GF-D8 (cell line): ENCODE measurements at places on chromosomes 12 and 14.
A peak's percentile ranks its signal among the peaks of the same experiment; 100 is the strongest.

DNA sequence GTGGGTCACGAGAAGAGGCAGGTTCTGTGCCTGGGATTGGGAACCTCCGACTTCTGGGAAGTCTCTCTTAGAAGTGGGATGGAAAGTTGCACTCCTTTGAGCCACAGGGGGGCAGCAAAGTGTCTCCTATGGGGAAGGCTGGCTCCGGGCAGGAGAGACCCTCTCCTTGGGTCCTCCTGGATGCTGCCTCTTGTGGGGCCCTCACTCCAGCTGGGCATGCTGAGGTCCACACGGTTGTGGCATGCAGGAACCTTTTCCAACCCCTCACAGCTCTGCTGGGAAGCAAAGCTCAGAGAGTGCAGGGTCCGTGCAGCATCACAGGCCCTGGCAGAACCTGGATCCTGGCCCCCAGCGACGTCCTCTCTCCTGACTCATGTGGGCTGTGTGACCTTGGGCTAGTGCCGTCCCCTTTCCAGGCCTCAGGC lies 17.4 kb downstream of the SDSL start:
- DNase-seq: no peak

DNA sequence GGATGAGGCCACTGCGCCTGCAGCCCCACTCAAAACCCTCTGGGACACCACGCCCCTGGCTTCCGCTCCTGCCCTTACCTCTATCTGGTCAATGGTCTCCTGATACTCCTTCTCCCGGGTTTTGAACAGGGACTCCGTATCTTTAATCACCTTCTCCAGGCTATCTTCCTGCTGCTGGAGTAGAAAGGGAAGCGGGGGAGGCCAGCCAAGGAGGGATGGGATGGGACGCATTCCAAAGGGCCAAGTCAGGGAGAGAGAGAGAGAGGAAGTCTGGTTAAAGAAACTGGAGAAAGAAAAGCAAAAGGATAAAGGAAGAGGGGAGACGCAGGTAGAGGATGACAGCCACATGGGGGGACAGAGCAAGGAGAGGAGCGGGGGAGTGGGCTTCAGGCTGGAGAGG lies 7.9 kb downstream of the IFFO1 start:
- no peak for DNase-seq

DNA sequence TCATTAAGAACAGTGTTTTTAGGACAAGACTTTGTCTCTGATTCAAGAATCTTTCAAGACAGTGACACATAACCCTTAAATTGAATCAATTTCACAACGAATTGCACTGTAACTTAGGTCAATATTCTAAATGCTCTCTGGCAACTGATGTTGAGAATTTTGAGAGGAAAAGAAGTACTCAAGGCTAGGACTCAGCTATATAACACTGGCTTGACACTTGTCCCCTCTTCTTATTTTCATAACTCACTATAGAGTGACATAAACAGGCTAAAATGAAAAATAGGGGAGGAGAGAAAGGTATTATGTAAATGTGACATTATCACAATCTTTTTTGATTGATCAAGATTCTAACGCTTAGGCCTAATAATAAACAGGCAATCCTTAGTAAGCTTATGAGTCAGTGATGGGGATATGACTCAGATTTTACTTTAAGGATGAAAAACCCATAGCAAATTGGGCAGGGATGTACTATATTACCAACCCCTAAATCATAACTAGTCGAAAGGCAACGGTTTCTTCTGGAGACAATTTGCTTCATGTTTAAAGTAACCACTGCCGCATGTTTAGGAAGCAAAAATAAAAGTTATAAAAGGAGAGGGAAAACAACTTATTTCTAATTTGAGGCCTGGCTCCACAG lies 10.9 kb downstream of the BTG1 start:
- no peak for DNase-seq

GRCh38 chr12:14853961-14854360 lies 10.6 kb upstream of the ART4 start:
- no peak for DNase-seq

- no peak for DNase-seq
Measured at GRCh38 chr12:79451365-79451764, 239.4 kb downstream of the PAWR start.

DNA sequence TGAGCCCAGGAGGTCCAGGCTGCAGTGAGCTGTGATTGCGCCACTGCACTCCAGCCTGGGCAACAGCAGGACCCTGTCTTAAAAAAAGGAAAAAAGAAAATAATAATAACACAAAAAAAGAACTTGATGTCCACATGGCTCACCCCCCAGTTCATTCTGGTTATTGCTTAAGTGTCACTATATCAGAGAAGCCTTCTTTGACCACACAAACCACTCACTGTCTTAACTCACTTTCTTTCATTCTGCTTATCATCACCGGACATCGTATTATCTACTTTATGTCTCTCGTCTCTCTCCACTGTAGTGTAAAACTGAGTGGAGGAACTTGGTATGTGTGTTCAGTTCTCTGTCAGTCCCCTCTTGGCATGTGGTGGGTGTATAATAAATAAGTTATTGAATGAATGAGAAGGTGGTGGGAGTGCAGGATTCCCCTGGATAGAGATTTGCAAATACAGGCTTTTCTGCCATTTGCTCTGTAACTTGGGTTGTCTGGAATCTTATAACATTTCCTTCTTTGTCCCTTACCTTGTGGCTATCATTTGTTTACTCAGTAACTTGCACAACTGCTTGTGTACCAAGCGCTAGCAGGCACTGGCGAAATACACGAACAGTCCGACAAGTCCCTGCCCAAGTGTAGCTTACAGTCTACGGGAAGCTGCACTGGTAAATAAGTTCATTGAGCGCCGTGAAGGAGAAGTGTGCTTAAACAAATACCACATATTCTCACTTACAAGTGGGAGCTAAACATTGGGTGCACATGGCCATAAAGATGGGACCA lies 86.6 kb upstream of the TRAF3 start:
- peak; percentile 57 for DNase-seq

- no peak for DNase-seq
Measured at GRCh38 chr12:101086490-101087135, 123.4 kb downstream of the SLC5A8 start.

- no peak for DNase-seq
Measured at GRCh38 chr12:11822081-11822834, 172.8 kb downstream of the ETV6 start.

DNA sequence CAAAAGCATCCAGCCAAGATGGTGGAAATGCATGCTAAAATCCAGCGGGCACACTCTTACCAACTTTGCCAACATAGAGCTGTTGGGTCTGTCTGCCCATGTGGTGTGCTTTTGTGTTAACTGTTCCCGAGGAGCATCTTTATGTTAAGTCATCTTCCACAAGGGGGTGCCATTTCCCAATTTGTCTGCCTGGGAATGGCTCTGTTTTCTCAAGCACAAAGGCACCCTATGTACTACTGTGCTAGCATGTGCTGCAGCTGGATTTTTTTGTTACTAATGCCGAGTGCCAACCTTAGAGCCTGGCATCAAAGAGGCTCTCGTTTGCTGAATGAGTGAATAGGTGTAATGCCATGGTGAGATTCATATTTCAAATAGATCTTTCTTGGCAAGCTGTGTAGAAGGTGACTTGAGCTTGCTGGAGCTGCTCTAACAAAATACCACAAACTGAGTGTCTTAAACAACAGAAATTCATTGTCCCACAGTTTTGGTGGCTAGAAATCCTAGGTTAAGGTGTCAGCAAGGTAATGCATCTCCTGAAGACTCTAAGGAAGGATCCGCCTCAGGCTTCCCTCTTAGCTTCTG lies 74.3 kb downstream of the TRHDE start:
- peak; percentile 2 for DNase-seq

- DNase-seq: no peak
Measured at GRCh38 chr12:105831372-105831771, 307.4 kb downstream of the NUAK1 start.

DNA sequence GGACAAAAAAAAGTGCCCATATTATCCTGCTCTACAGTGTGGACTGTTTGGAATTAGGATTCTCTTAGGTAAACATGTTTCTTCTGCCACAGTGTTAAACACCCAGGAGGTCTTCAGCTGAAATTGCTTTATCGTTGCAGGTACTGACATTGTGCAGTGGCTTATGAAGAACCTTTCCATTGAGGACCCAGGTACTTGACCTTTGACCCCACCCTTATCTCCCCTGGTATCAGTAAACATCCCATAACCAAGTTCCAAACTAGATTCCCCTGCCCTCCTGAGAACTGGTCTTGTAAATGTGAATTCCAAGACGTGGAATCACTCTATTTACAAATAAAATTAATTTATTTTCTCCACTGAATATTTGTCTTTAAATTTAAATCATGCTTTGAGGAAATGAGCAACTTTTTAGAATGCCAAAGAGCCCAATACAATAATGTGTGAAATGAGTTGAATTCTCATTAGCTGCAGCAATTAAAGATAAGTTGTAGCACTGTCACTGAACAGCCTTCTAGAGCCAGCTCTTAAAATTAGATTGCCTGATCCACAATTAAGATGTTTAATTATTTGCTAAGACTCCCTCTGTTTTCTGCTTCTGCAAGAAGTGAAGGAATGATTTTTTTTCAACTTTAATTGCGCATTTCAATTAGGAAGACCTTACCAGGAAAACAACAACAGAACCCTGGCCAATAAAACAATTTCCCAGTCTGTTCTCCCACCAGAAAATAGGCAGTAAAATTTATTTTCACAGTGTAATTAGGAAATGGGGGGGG lies 439.3 kb downstream of the DPF3 start:
- no peak for DNase-seq
